Daoy (cell line): ENCODE measurements at places on chromosomes 4 and X.

- no peak for DNase-seq
Measured at GRCh38 chrX:103556963-103557612, 28.2 kb upstream of the TCEAL4 start.

DNA sequence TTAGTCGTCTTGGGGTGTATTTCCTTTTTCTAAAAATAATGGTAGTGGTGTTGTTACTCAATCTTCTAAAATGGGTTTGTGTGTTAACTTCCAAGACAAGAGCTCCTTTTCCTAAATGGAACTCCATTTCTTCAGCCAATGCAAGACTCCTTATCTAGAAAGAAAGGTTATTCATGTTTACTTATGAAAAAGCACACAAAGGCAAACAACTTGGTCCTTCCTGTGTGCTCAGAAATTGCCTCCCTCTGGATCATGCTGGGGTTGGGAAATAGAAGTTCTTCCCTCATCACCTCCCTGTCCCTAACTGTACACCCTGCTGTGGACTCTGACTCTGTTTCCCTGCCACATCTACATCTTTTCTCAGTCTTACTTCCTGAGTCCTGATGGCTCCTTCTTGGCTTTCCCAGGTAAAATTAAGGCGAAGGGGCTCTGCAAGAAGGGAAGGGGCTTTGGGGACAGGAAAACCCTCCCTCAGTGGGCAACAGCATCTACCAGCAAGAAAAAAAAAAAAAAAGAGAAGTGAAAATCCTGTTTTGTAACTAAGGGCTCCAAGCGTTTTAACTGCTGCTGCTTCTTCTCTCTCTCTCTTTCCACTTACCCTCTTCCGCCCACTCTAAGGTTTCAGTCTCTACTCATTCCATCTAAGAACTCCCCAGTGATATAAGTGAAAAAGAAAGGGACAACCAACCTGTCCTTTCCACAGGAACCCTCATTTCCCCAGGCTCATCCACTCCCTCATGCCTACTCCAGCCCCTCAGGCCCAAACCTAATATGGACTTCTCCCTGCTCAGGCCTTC is 19.8 kb upstream of the TASL start:
- no peak for DNase-seq

DNA sequence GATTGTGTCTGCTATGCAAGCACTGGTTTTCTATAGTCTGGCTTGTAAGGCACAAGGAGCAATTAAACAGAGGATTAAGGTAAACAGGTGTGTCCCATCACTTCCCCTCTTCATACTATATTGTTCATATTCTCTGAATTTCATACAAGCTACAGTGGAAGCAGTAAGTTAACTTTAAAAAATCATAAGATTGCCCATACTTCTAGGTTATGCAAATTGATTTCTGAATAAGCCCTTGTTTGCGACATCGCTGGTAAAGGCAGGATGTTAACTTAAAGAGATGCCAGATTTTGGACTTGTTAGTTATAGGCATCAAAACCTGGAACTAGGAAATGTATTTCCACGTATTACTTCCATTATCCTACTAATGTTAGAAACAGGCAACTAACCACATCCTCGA is 1.0 kb upstream of the TMEM131L start:
- DNase-seq, result no peak

DNA sequence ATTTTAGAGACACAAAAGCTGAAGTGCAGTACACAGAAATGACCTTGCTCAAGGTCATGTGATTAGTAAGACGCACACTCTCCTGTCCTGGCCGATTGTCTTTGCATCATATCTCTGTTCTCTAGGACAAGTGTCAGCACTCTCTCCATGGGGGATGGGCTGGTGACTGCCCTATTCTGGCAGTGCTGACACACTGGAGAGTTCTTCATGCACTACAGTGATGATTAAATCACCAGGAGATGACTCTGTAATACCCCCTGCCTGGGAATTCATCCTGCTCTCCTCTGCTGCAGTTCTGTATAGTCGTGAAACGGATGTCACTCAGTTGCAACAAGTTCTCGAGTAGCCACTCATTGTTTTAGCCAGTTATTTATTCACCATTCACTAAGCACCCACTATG is 5.3 kb upstream of the SHISA3 start:
- peak; percentile 61 for DNase-seq

DNA sequence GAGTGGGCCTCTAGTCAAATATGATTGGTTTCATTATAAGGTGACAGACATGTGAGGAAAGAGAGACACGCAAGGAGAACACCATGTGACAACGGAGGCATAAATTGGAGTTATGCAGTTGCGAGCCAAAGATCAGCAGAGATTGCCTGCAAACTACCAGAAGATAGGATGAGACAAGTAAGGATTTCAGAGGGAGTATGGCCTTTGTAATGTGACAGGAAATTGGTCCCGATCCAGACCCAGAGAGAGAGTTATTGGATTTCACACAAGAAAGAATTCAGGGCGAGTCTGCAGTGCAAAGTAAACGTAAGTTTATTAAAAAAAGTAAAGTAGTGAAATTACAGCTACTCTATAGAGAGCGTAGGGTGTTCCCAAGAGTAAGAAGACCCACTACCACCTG is 35.7 kb upstream of the NDST4 start:
- DNase-seq, result no peak

- no peak for DNase-seq
Measured at GRCh38 chrX:148836741-148837140, 336.3 kb downstream of the AFF2 start.

GRCh38 chr4:687971-688853 is 739 bp downstream of the SLC49A3 start:
- no peak for DNase-seq

DNA sequence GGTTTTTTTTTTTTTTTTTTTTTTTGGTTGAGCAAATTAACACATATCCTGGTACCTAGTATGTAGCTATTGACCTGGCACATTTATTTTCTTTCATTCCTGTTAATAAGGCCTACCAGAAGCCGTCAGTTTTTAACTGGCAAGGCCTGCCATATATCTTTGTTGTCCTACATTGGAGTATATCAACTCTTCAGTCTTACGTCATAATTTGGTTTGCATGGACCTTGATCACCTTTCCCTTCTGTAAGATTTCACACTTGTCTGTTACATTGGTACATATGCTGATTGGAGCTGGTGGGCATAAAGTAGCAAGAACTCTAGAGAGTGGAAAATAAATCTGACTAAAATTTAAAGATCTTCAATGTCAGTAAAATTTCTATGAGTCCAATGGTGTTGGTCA is 1658.0 kb downstream of the C4orf33 start:
- no peak for DNase-seq
